ENCODE measurements at places on chromosomes 7 and 10.

GRCh38 chr7:70597066-70597465, 534.9 kb upstream of the GALNT17 start:
- DNase-seq: no peak

- no peak for DNase-seq
Measured at GRCh38 chr7:28957751-28958234, 337 bp downstream of the TRIL start.

DNA sequence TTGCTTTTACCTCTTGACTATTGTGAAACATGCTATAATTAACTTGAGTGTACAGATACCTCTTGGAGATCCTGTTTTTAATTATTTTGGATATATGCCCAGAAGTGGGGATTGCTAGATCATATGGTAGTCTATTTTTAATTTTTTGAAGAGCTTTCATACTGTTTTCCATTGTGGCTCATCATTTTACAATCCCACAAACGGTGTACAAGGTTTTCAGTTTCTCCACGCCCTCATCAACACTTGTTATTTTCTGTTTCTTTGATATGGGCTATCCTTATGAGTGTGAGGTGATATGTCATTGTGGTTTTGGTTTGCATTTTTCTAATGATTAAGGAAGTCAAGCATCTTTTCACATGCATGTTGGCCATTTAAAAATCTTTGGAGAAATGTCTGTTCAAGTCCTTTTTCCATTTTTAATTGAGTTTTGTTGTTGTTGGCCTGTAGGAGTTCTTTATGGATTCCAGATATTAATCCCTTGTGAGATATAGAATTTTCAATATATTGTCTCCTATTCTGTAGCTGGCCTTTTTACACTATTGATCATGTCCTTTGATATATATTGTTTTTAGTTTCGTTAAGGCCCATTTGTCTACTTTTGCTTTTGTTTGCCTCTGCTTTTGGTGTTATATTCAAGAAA, 7.5 kb downstream of the AGK start:
- DNase-seq: no peak

- no peak for DNase-seq
Measured at GRCh38 chr10:126135941-126136595, 239.7 kb downstream of the FANK1 start.

DNA sequence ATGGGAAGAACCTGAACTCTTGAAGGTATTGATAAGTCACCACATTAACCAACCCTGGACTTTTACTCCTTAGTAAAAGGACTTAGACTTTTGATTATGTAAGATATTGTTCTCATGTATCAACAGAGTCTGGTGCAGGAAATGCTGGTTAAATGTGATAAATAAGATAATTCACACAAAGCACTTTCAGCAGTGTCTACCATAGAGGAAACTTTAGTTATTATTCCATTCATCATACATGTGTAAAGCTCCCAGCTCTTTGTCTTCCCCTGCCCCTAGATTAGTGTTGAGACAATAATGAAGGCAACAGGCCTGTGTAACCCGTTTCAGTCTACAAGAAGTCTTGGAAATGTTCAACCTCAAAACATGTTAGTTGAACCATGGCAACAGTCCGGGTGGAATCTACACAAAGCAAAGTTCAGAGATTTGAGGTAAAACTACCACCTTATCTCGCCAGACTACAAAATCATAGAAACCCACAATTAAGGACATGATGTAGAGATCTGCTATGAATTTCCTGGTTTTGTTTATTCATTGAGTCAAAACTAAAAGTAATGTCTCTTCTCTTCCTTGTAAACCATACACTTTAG, 109.9 kb upstream of the ADO start:
- no peak for DNase-seq

Data from WERI-Rb-1 (cell line).